Stimulated activated CD4-positive, alpha-beta T cell treated with anti-CD3 and anti-CD28 coated beads, Interleukin-12 subunit alpha, Interleukin-12 subunit beta, amount 100 ng/mL, for 48 hours (primary cell): ENCODE measurements at places on chromosomes 2 and 18.

DNA sequence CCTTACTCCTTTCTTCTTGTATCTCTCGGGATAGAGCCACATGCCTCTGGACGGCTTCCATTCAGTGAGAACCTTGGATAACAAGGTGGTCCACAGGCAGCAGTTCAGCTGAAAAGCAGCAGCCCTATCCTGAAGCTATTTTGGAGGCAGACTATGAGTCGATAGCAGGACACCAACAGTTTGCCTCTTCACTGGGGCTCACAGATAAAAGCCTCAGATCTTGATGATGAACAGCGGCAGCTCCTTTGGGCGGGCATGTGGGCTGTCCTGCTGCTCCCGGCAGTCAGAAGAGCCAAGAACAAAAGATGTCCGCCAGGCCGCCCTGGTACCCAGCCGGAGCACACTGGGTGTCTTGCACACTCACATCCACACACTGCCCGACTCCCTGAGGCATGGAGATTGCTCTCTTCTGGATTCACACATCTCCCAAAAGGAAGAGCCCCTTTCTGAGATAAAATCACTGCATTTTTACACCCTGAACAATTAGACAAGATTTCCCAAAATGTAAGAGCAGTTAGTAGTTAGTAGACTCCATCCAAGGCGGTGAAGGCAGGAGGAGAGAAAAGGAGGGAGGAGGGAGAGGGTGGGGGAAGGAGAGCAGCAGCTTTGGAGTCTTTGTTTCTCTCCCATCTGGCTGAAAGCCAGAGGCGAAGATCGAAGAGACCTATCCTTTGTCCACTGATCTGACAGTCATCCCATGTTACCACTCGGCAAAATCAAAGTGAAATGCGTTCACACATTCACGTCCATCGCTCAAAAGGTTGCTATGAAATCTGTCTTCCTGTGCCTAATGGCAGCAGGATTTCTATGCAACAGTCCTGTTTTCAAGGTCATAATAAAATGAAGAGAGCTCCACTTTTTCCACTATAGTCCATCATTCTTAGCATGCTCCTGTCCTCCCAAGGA lies 90.1 kb upstream of the KLF7 start:
- no peak for DNase-seq

DNA sequence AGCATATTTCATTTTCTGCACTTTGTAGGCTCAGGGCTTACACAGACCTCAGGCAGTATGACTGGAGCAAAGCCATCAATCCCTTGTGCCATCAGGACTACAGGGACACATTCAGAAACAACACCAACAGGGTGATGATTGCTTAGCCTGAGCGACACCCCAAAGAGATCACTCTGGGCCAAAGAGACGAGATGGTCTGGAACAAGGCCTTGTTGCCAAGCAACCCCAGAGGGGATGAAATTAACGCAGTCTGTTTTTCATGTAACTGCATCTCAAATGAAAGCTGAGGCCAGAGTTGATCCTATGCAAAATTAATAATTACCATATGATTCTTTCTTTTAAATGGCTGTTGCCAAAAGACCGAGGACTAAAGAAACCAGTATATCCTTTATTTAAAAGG lies 20.2 kb upstream of the B3GNT2 start:
- DNase-seq: no peak

- no peak for DNase-seq
Measured at GRCh38 chr2:226327830-226328229, 471.8 kb downstream of the IRS1 start.

DNA sequence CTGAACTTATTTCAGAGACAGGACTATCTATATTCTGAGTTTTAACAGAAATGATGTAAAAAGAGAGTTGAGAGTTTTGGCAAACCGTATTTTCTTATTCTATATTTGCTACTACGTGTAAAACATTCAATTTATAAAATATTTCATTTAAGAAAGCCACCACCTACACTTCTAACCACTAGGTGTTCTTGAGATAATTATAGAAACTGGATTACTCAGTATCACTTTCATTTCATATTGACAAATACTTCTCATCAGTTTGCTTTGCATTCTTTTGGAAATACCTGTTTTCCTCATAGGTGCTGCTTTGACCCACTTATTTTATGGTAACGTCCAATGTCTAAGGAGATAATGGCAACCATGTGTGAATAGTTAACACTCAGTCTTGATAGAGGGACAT lies 103.3 kb upstream of the LYPD1 start:
- no peak for DNase-seq

DNA sequence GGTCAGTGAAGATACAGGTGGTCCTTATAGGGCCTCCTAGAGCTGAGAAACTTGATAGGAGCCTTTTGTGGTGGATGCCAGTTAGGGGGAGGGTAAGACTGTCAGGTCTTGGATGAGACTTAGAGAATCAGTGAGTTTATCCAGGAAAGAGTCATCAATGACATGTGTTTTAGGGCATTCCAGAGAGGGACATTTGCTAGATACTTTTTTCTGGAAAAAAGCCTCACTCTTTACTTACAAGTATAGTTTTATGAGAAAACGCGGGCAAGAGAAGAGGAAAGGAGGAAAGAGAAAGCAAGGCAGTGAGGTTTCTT lies 24.5 kb upstream of the MSGN1 start:
- no peak for DNase-seq

GRCh38 chr2:28613186-28613585 lies 117.3 kb downstream of the PLB1 start:
- no peak for DNase-seq

- DNase-seq: no peak
Measured at GRCh38 chr18:13592246-13592645, 134.1 kb downstream of the FAM210A start.

DNA sequence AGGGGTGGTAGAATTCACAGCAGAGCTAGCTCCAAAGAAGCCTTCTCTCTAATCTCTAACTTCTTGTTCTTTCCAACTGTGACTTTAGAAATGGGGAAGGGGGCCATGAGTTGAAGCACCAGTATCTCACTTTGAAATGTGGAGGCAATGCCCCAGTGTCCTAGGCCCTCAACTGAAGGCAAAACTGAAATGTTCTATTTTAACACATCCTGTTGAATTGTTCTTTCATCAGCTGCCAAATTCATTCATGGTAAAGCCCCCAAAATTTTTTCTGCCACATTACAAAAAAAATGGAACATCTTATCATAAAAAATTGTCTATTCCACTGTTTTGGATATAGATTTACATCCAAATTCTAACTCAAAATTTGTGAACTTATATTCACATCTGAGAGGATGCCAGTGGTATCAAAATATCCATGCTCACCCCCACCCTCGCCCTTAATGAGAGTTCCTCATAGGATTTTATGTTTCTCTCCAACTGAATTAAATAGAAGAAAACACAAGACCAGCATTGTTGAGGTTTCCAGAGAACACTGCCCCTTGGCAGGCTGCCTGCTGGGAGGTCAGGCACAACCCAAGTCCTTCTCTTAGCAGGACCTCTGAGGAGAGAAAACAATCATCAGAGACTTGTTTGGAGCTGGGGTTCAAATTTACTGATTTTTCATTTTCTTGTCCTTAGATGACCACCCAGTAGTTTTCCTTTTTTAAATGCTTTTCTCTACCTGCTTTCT lies 147.4 kb upstream of the PGAP1 start:
- DNase-seq: no peak

DNA sequence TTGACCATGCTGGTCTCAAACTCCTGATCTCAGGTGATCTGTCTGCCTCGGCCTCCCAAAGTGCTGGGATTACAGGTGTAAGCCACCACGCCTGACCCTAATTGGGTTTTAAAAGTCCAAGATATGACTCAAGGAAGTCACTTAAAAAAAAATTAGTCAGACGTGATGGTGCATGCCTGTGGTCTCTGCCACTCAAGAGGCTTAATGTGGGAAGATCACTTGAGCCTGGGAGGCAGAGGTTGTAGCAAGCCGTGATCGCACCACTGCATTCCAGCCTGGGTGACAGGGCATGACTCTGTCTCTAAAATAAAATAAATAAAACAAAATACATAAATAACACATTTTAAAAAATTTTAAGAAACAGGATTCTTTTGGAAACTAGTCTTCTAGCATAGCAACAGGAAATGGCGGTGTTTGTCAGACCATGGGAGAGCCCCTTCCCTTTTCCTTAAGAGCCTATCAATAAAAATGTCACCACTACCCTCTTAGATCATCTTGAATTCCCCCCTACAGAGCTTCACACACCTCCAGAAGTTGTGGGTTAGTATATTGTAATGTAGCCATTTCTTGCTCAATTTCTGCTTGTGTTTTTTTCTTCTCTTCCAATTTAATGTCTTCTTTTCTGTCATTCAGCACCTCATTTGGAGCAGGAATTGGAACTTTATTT lies 20.1 kb downstream of the SFT2D3 start:
- DNase-seq: no peak

DNA sequence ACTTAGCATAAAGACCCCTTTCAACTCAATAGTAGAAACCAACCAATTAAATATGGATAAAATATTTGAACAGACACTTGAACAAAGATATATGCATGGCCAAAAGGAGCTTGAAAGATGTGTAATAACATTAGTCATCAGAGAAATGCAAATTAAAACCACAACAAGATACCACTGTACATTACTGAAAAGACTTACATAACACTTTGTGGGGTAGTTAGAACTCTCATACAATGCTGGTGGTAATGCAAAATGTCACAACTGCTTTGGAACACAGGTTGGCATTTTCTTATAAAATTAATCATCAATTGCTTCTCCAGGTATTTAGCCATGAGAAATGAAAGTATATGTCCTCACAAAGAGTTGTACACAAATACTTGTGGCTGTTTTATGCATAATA lies 60.7 kb downstream of the TTC27 start:
- DNase-seq: no peak

DNA sequence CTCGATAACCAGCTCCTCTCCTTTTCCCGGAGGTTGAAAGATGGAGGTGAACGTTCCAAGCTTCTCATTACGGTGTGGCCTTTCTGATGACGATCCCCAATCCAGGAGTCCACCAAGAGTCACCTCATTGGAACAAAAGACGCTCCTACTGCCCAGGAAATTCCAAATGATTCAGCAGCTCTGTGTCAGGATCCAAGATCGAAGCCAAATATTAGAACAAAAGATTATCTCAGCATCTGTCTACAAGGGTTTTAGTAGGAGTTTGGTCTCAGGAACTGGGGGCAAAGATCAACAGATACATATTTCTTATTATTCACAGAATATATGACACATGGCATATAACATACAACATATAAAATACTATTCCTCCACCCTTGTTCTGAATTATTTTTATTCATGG lies 161.1 kb upstream of the RAB12 start:
- DNase-seq: no peak

DNA sequence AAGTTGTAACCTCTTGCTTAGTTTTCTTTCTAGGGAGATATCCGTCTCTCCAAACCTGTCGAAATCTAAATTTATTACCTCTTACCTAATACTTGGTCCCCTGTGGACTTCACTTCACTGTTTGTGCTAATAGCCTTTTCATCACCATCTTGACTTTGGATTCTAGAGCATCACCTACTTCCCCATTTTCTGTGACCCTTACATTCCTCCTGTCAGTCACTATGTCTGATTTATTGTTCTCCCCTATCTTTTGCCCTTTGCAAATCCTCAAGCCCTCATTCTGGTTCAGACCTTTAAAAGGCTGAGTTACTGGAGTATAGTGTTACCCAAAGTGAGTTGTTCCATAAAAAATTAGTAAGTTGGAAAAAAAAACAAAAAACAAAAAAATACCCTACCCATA lies 7.5 kb downstream of the MYO1B start:
- DNase-seq: no peak

DNA sequence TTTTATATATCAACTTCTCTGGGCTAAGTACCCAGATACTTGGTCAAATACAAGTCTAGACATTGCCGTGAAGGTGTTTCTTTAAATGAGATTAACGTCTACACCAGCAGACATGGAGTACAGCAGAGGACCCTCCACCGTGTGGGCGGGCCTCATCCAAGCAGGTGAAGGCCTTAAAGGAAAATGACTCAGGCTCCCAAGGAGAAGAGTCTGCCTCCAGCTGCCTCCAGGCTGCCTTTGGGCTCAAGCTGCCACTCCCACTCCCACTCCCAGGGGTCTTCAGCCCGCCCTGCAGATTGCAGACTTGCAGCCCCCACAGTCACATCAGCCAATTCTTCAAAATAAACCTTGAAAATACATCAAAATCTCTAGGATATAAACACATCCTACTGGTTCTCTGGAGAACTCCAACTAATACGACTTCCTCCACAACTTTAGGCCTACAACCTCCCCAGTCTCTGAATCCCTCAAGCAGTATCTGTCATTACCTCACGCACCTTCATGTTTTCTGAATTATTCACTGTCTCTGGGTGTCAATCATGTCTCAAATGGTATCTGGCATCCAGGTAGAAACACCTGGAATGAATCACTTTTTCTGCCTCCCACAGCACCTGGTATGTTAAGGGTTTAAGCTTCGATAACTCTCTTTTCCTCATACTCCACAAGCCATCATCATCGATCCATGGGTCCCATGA lies 6.9 kb downstream of the ITGB1BP1 start:
- DNase-seq: no peak

GRCh38 chr2:228845162-228845925 lies 425.7 kb downstream of the PID1 start:
- no peak for DNase-seq

DNA sequence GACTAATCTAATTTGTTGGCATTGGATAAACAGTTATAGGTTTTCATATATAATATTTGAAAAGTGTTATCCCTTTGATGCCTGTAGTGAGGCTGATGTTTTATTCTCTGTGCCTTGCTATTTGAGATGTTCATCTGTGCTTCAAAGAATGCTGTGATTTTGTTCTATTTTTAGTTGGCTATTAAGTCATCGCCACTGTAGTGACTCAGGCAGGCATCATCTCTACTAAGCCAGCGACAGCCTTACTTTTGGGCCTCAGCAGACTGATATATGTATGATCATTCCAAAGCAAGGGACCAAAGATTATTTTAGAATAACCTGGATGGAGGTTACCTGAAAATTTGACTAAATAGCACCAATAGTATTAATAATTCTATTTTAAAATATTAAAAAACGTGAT lies 1674.5 kb upstream of the NXPH2 start:
- DNase-seq: no peak

GRCh38 chr2:9010866-9011265 lies 7.4 kb upstream of the MBOAT2 start:
- DNase-seq: no peak

GRCh38 chr2:64757126-64757525 lies 103.4 kb upstream of the SERTAD2 start:
- no peak for DNase-seq

- no peak for DNase-seq
Measured at GRCh38 chr2:96024336-96025193, 10.2 kb downstream of the GPAT2 start.

- no peak for DNase-seq
Measured at GRCh38 chr2:169757778-169758177, 24.1 kb downstream of the KLHL23 start.

- DNase-seq: no peak
Measured at GRCh38 chr2:155381436-155381835, 682.9 kb downstream of the KCNJ3 start.
